ENCODE measurements at places on chromosomes 13 and 19.

GRCh38 chr13:112990783-112991182 lies 21.8 kb downstream of the MCF2L start:
- no peak for DNase-seq

DNA sequence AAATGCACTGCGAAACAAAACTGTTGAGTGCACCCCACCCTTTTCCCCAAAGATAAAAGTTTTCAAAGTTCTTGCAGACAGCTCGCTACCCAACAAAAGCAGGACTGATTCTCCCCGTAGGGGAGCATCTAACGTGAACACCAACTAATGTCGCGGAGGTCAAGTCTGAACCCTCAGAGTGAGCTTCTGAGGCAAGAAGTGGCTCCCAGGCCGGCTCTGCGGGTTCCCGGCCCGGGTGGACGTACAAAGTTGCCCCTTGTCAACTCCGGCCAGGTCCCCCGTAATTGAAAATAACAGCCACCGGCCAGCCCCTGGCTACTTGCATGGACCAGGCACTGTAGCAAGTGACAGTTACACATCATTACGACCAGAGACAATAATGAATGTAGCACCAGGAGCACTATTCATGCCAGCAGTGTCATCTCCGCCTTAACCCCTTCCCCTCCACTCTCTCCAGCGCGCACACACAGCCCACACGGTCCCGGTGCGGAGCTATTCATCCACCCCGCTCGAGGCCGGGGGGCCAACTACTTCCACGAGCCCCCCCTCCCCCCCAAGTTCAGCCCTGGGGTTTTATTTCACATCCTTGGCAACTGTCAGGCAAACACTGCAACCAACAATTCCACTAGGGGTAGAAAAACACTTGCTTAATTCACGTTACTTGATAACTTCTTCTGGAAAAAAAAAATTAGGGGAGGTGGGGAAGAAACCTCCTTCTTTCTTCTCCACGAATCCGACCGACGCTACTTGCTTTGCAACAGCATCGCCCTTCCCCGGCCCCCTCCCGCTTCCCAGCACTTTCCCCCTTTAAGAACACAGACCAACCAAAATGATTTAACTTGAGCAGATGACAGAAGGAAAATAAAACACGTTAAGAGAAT lies 1.2 kb downstream of the KLF12 start:
- DNase-seq: no peak

DNA sequence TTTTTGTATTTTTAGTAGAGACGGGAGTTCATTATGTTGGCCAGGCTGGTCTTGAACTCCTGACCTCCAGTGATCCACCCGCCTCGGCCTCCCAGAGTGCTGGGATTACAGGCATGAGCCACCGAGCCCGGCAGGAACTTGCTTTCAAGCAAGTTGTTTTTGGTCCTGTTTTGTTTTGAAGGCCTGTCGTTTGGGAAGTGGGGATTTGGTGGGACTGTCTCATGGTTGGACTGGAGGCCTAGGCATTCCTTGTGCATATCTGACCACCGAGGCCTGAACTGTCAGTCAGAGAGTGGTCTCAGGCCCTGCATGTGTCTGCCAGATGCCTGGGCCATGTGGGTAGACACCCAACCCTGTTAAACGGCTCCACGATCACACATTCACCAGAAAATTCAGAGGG lies 26.3 kb downstream of the UBXN6 start:
- no peak for DNase-seq

DNA sequence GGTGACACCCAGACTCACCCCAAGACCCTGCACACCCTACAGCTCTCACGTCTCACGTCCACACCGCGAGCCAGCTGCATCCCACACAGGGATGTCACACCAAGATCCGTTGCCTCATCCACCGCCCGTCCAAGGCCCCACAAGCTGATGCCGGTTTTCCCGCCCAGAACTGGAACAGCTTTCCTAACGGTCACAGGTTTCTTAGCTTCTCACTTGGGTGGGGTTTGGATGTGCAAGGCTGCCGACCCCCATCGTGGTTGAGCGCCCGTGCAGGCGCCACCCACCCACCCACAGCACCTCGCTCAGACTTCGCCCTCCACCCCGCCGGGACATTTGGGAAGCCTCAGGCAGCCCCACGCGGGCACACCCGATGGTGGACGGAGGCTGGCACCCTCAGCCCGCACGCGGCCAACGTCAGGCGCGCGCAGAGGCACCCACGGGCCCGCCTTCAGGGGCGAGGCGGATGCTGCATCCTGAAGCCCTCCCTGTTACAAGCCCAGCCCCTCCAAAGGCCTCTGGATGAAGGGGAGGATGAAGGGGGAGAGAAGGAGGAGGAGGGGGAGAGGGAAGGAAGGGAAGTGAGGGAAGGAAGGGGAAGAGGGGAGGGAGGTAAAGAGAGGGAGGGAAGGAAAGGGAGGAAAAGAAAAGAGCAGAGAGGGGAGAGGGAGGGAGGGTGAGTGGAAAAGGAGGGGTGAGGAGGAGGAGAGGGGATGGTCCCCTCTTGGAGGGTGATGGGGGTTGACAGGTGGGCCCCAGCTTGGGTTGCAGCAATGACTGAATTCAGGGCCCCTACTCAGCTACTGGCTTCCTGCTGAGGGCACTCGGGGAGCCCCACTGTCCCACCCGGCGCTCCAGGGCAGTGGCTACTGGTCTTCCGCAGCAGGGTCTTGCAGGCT lies 12.8 kb downstream of the ONECUT3 start:
- no peak for DNase-seq

DNA sequence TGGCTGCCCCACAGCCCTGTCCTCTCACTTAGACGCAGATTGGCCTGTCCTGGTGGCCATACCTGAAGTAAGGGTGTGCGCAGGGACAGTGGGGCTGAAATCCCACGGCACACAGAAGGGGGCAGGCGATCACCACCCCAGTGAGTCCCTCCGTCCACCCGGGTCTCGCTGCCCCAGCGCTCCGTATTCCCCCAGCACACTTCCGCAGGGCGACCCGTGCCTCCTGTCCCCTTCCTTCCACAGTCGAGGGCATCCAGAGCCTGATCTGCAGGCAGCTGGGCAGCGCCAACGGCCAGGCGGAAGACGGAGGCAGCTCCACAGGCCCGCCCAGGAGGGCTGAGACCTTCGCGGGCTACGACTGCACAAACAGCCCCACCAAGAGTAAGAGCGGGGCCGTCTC lies 25.3 kb downstream of the PEX11G start:
- no peak for DNase-seq

- no peak for DNase-seq
Observed at GRCh38 chr13:68588623-68589022, 1358.5 kb upstream of the PCDH9 start.

DNA sequence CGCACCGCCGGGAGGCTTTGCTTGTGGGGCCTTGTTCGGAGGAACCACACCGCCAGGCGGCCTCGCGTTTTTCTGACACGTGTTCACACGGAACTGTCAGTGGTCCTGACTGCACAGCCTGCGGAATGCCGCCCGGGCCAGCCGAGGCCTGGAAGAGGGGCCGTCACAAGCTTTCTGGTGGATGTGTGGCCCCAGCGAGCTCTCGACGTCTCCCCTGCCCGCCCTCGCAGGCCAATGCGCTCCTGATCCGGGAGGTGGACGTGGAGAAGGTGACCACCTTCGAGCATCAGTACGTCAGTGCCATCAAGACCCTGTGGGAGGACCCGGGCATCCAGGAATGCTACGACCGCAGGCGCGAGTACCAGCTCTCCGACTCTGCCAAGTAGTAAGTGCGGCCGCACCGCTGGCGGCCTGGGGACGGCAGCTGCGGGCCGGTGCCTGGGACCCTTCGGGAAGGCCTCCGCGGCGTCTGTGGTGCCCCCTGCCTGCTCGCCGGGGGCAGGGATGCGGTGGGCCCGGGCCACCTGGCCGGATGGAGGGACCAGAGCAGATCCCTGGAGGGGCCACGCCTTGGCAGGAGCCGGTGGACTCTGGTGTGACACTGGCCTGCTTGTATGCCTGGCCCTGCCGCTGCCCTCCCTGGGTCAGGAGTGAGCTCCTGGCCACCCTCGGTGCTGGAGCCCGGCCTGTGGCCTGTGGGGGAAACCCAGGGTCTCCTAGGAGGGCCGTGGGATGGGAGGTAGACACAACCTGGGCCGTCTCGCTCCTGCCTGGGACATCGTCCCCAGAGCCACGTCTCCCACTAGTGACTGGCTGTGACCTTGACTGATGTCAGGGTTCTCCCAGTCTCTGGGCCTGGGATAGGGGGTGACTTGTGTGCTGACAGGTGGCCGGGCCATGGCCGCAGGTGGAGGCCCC lies 19.2 kb downstream of the GNA11 start:
- no peak for DNase-seq

DNA sequence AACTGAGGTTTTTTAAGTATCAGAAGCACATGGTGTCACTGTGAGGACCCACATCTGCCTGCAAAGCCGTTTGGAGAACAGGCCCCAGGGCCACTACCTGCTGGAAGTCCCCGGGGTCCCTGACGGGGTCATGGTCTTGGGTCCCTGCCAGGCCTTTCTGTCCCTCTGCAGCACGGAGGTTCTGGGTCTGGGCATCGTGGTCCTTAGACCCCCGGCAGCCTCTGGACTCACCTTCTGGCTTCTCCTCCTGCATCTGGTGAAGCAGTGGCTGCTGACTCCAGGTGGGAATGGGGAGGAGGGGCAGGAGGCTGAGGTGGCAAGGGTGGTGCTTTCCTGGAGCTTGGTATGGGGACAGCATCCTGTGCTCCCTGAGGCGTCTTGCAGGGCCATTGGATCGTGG lies 198.6 kb downstream of the TEX29 start:
- no peak for DNase-seq

DNA sequence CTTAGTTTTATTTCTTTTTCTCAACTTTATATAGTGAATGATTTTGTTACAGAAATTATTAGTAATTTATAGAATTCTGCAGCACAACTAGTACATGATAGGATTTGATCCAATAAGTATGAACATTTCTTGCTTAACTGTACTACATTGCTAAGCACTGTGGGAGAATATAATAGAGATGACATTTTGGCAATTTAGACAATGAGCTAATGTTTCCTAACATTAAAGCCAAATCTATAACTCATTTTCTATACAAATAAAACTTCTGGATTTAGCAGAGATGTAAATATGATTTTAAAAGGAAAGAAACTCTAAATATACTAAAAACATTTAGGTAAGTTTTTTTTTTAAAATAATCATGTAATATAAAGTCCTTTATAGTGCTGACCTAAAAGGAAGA lies 87.3 kb downstream of the FNDC3A start:
- no peak for DNase-seq

DNA sequence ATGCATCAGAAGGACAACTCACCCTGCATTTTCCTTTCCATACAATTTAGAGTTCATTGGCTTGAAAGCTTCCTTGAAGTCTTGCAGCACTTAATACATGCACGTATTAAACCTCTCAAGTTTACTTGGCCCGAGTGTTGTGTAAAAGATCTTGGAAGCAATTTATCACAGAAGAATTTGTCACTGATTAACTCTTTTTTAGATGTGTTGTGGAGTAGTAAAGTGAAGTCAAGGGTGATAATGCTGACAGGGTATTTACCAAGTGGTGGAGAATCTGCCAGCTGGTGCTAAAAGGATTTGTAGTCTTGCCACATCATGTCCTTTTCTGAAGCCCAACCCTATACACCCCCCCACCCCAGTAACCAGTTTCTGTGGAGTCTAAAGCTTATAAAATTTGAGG lies 421.0 kb upstream of the MIR17HG start:
- no peak for DNase-seq

- no peak for DNase-seq
Observed at GRCh38 chr13:106466691-106467426, 68.6 kb downstream of the EFNB2 start.
